ENCODE measurements at places on chromosomes 12 and 14.

DNA sequence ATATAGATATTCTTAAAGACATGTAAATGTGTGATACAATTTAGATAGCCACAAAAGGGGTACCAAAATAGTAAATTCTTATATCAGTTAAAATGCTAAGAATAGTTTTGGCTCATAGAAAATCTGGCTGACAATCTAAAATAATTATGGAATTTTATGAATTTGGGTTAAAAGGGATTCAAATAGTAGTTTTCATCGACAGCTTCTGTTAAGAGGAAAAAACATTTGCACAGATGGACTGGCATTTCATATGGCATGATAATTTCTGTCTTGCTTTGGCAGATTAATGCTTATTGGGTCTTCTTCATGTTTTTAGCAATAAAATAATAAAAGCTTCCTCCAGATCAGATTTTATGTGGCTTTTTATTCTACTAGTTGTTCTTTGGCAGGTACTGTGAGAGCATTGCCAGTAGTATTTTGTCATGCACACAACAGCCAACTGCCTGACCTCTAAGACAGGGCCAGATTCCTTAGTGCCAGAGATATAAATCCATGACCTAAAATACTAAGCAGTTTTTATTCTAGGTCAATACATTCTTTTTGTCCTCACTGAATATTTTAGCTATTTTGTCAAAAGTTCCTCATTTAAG lies 9.1 kb downstream of the ABCD2 start:
- no peak for DNase-seq

DNA sequence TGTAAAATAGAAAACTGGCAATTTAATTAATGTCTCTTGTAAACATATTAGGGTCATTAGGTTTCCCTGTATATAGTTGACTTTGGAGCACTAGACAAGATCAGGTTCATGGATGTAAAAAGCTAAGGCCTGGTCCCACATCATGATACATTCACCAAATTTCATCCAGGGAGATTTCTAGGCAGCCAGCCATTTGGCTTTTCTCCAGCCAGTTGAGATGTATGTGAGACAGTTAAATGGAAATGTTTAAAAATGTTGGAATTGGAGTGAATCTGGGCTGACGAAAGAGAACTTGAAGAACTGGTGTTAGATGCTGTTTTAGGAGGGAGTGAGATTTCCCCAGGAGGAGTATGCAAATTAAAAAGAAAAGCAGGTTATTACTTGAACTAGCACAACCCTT lies 41.8 kb upstream of the CLEC14A start:
- DNase-seq: no peak

GRCh38 chr12:96136725-96137378 lies 57.3 kb upstream of the ELK3 start:
- DNase-seq: no peak

DNA sequence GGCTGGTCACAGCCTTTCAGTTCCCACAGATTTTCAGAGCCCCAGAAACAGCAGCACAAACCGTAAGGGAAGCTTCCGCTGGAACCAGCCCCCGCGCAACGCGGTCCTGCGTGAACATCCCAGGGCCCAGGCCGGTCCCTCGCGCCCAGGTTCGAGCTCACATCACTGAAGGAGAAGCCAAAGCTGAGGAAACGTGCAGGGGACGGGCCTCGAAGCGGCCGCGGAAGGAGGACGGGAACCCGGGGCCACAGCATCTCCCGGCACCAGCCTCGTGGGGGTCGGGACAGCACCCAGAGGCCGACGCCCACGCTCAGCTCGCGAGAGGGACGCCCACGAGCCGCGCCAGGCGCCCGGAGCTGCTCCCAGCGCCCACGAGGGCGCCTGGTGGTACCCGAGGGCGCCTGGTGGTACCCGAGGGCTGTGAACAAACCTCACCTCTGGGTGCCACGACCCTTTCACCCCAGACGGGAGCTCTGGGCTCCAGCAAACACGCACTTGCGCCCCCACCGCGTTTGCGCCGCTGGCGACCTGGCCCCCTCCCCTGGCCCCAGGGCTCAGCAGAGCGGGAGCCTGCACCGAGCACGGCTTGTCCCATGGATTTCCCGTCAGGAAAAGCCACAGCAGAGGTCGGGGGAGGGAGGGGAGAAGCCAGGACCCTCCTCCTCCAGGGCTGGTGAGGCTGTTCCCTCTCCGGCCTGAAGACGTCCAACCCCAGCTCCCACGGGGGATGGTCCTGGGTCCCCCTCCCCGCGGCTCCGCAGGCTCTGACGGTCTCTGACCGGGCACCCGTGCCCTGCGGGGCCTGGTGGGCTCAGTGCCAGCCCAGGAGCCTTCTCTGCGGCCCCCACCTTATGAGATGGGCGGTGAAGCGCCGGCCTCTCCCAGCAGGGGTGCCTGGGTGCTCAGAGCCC lies 6.9 kb downstream of the LRCOL1 start:
- DNase-seq: no peak

- no peak for DNase-seq
Measured at GRCh38 chr12:120737557-120738251, 12.1 kb downstream of the ACADS start.

DNA sequence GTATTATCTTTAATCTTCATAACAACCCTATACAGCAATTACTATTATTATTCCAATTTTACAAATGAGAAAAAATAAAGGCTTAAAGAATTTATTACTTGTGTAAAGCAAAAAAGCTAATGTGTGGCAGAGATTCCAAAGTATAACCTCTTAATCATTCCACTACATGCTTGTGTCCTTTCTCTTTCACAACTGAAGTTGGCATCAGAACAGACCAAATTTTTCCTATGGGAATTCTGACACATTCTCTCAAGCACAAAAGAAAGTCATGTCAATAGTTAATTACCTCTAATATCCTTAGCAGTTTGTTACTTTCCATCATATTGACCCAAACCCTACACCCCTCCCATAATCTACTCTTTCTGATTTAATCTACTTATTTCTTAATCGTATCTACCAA lies 86.7 kb downstream of the BCL2L14 start:
- no peak for DNase-seq

Measured in activated T-cell treated with anti-CD3 and anti-CD28 coated beads for 24 hours (primary cell).